ENCODE measurements at places on chromosomes 1 and 21. TPM values are rescaled to one million over a fixed set of nuclear protein-coding genes. Genes with fewer than 3 reads are reported as not detected.

GRCh38 chr1:111481387-111482221 is 7.8 kb downstream of the C1orf162 start:
- peak; percentile 23 for DNase-seq

DNA sequence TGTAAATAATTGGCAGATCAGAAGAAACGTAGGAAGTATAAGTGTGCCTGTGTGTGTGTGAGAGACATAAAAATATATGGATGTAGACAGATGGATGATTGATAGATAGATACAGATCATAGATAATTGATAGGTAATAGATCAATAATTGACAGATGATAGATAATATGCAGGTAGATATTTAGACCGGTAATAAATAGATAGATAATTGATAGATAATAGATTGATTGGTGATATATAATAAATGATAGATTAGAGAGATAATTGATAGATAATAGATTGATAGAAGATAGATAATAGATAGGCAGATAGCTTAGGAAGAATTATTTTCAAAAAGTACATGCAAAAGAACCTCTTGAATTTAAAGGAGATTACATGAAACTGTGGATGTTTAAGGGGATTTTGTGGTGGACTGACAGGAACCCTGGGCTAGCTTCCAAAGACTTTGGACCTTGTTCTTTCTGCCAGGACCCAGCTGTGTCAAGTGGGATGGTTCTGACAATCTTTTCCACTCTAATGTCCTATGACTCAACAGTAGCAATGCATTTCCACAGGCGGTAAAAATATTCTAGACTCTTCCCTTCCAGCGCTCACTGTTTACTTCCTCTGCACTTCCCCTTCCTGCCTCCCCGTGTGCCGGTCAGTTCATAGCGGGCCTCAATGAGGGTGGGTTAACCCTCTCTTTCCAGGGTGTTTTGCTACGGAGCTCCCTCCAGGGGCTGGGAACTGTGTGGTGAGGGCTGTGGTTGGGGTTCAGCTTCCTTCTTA is 39.4 kb downstream of the KCNJ15 start:
- DNase-seq, result no peak

Gene PGBD5
- total RNA-seq, result not detected

Gene MCOLN2
- 103 TPM for total RNA-seq
